Fibroblast of lung (primary cell): ENCODE measurements at places on chromosomes 6 and 20. TPM values are rescaled to one million over a fixed set of nuclear protein-coding genes. Genes with fewer than 3 reads are reported as not detected.

PLEKHG1 gene
- 5.4 and 12.7 TPM in 2 replicates for total RNA-seq

RSPO3 gene
- total RNA-seq, result 12.4 and 15.4 TPM in 2 replicates

KIF25 gene
- total RNA-seq, result 0.26 and 0.33 TPM in 2 replicates

SYTL3 gene
- total RNA-seq, result 2.8 and 4.6 TPM in 2 replicates

SNTA1 gene
- 28.8 and 46.6 TPM in 2 replicates for total RNA-seq

PTPRT gene
- total RNA-seq, result not detected in 2 replicates

MYLK4 gene
- 0.26 and 0.33 TPM in 2 replicates for total RNA-seq

SLX4IP gene
- 4.4 and 8.1 TPM in 2 replicates for total RNA-seq

SLC39A7 gene
- 89.9 and 112 TPM in 2 replicates for total RNA-seq

CST1 gene
- 3.6 TPM in 1 of 2 replicates, not detected in the other for total RNA-seq

BPI gene
- total RNA-seq, result not detected in 2 replicates

APCDD1L gene
- 0.99 and 1.0 TPM in 2 replicates for total RNA-seq

BPIFA2 gene
- total RNA-seq, result not detected in 2 replicates

WFDC11 gene
- not detected in 2 replicates for total RNA-seq

KCNS1 gene
- 0.26 and 0.50 TPM in 2 replicates for total RNA-seq

TRIM31 gene
- total RNA-seq, result not detected in 2 replicates

FRMD1 gene
- total RNA-seq, result not detected in 2 replicates

STMN3 gene
- total RNA-seq, result 16.4 and 34.3 TPM in 2 replicates

LY6G6F gene
- total RNA-seq, result not detected in 2 replicates

ZNF322 gene
- total RNA-seq, result 17.3 and 17.7 TPM in 2 replicates

ZC3H12D gene
- total RNA-seq, result under 0.01 and 0.17 TPM in 2 replicates

XKR7 gene
- total RNA-seq, result not detected in 2 replicates

POM121L2 gene
- total RNA-seq, result not detected in 2 replicates

SLC17A3 gene
- not detected in 2 replicates for total RNA-seq

PLCB4 gene
- 3.6 and 13.7 TPM in 2 replicates for total RNA-seq

DYNLRB1 gene
- 39.8 and 107 TPM in 2 replicates for total RNA-seq
